NCI-H2029 treated with DMSO at 0.1 percent for 48 hours (cell line): ENCODE measurements at places on chromosomes 16 and 17.

DNA sequence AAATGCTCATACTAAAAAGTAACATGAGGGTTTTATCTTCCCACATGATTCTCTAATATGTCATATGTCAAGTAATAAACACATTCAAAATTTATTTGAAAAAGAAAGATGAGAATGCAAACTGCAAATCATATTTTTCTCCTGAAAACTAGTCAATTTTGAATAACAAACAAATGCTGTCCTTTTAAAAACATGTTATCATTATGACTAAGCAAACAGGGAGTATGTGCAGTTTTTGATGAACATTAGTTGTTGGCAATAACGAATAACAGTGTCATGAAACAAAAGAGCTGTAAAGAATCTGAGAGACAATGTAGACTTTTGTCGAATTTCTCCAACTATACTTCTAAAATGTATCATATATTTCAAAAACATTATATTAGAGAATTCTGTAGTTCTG lies 34.8 kb downstream of the RPGRIP1L start:
- no peak for DNase-seq

DNA sequence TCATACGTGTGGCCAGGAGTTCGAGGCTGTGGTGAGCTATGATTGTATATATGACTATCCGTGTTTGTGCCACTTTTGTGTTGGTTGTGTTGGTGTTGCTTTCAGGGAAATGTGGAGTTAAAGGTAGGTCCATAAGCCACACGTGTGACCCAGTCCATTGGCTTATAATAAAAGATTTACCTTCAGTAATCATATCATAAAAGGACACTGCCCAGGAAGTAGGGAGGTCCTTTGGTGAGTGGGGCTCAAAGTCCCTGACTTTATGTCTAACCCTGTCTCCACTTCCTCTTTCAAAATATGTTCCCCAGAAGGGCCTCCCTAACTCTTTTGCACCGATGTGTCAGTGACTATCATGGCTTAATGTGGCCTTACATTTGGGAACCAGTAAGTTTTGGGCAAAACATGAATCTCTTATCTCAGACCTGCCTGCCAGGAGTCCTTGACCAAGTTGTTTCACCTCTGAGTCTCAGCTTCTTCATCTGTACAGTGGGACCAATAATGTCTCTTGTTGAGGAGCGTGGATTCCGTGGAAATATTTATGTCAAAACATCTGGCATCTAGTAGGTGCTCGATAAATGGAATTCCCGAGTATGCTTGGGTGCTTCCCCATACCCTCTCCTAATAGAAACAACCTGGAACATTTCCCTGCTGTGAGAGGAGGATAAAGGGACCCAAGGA lies 4.8 kb downstream of the TNP2 start:
- DNase-seq = no peak

GRCh38 chr16:84298376-84298899 lies 3.8 kb downstream of the WFDC1 start:
- no peak for DNase-seq

DNA sequence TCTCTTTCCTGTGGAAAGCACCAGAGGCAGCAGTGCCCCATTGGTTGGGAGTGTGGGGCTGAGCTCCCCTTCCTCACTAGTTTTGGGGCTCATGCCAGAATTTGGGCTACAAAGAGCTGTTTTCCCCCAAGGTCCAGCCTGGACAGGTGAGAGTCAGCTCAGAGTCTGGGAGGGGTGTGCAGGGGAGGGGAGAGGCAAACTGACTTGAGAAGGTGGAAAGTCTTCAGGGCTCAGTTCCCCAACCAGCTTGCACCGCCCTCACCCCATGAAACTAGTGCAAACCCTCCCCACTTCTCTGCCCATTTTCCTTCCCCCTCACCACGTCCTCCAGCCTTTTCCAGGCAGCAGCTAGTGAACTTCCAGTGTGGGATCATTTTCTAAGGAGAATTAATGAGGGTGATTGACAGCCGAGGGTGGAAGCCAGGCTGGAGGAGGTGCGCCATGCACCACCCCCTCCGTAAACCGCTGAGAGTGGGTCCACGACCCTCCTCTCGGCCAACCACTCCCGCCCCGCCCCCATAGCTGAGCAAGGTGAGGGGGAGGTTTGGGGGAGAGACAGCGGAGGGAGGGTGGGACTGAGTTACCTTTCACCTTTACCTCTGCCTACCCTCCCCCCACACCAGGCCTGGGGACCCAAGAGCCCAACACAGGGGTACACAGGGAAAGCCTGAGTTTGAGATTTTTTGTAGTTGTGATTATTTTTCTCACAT lies 6.2 kb upstream of the DLX4 start:
- DNase-seq = no peak

DNA sequence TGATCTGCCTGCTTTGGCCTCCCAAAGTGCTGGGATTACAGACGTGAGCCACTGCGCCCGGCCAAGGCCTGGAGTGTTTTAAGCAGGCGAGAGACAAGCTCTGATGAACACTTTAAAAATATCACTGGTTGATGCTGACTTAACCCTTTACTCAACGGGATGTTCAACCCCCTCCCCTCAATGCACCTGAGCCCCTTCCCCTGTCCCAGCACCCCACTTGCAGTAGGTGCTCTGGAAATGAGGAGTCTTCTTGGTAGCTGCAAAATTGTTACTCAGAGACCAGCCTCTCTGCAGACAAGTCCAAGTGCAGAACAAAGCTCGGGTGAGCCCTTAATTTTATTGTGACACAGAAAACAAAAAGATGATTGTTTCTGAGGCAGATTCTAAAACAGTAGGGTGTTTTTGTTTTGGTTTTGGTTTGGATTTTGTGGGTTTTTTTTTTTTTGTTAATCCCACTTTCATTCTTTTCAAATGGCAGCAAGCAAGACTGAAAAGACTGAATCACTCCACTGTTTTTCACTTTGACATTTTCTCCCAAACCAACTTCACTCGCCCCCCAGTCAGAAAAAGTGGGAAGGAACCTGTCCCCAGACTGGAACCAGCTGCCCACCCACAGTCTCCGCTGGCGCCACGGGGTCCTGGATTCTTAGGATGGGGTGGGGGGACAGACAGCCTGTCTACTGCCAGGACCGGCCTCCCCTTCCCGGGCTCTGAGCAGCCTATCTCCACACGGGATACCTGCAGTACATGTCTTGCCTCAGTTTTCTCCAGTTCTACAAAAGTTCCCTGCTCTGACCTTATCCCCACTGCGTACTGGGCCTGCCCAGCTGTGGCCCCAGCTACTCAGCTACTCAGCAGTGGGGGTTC lies 5.2 kb upstream of the PLLP start:
- DNase-seq = no peak

GRCh38 chr16:49462362-49462988 lies 88.9 kb downstream of the C16orf78 start:
- DNase-seq = no peak

DNA sequence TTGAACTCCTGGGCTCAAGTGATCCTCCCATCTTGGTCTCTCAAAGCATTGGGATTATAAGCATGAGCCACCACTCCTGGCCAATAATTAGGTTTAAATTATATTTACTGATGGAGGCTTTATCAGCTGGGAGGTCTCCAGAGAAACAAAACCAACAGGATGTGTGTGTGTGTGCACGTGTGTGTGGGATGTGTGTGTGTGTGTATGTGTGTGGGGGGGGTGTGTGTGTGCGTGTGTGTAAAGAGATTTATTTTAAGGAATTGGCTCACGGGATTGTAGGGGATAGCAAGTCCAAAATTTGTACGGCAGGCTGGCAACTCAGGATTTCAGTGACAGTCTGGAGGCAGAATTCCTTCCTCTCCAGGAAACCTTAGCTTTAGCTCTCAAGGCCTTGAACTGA lies 4.6 kb downstream of the MMP25 start:
- DNase-seq = no peak

GRCh38 chr16:8972843-8973586 lies 9.3 kb upstream of the USP7 start:
- no peak for DNase-seq

GRCh38 chr17:13265311-13265710 lies 247.5 kb upstream of the ELAC2 start:
- no peak for DNase-seq
